ENCODE measurements at places on chromosomes 11 and 22.

DNA sequence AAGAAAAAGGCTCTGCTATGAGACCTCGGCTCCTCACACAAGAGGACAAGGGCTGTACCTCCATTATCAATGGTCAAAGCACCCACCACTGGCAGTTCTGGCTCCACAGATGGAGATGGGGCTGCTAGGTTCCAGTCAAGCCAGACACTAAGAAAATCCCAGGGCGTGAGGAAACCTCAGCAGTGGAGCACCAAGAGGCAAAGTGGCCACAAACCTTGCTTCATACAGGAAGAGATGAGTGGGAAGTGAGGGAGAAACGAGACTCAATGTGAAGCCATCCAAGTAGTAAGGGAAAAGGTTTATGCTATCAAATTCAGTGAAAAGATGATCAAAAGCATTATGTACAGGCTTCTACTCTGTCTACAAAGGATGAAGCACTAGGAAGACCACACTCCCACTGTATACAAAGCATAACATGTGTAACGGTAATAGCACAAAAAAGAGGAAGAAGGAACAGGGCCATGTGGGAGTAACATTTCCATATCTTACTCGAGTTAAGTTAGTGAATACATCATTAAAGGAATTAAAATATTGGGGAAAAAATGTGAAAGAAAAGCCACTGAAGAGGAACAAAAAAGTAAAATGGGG lies 27.0 kb downstream of the POLDIP3 start:
- DNase-seq: no peak

GRCh38 chr22:39716534-39716933 lies 146.0 kb downstream of the CACNA1I start:
- DNase-seq: no peak

DNA sequence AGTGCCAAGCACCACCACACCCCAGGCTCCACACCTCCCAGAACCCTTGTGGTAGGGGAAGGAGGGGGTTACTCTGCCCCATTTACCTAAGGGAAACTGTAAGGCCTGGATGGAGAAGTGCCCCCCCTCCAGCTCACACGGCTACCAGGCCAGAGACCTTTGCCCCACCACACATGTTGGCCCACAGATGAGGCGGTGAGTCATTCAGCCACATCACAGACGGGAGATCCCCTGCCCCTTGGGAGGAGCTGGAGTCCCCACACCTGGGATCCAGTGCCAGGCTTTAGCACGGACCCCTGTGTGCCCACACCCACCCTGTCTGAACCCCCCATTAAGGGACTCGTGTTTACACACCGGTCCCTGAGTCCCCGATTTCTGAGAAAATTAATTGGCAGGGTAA lies 24.9 kb downstream of the CDKN1C start:
- peak; percentile 10 for DNase-seq

DNA sequence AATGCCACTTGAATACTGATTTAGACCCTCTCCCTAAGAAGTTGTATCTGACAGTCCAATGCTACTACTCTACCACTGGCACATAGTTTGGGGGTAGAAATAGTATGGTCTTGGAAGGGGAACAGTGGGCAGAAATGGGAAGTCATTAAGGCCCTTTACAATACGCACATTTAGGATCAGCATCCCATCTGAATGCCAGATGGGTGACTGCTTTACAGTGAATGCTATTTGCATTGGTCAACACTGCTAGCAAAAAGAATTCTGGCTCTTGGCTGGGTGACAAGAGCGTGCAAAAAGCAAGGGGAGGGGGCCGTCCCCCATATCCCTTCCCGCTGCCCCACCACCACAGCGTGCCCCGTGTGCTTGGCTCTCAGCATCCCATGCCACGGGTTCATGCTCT lies 104.7 kb upstream of the BID start:
- no peak for DNase-seq

GRCh38 chr11:17537261-17537660 lies 7.0 kb downstream of the USH1C start:
- DNase-seq: no peak

DNA sequence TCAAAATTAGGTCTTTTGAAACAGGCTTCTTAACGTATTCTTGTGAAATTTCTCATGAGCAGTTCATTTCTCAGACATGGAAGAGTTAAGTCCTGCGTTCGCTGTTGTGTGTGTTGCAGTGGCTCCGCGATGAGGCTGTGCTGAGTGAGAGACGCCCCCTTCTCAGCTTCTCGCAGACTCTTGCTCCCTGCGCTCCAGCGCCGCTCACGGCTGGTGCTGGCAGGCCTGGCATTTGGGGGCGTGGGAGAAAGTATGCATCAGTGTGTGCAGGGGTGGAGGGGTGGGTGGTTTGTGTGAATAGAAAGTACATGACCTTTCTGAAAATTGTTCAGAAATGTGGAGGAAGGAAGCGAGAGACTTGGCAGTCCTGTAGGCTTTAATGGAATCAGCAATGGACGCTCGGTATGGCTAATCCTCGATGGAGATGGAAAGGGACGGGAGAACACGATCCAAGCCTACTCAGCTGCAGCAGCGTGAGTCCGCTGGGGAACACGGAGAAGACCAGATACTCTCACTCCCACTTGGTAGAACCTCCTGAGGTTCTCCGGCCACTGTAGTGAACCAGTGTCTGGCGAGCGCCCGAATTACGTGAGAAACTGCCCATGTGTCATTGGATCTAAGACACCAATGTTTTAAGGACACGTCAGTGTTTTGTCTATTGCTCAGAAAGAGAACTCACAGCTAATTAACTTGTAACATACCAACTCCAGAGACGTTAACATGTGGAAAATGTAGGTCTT lies 5.9 kb downstream of the TAB1 start:
- DNase-seq: peak; percentile 49

DNA sequence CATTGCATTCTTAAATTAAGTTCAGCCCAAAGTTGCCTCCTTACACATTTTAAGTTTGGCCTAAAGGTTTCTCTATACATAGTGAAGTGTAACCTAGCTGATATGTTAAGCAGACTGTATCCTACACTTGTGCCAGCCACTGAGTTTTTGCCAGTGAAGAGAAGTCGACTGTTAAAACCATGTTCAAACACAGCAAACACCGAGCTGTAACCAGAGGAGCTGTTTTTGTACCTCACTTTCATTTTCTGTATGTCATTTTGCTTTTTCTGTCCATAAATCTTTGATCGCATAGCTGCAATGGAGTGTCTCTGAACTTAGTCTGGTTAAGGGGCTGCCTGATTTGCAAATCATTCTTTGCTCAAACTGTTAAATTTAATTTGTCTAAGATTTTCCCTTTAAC lies 403.7 kb downstream of the LUZP2 start:
- no peak for DNase-seq

- DNase-seq: no peak
These were observed 283.0 kb upstream of the NARS2 start for GRCh38 chr11:78857688-78858087.

DNA sequence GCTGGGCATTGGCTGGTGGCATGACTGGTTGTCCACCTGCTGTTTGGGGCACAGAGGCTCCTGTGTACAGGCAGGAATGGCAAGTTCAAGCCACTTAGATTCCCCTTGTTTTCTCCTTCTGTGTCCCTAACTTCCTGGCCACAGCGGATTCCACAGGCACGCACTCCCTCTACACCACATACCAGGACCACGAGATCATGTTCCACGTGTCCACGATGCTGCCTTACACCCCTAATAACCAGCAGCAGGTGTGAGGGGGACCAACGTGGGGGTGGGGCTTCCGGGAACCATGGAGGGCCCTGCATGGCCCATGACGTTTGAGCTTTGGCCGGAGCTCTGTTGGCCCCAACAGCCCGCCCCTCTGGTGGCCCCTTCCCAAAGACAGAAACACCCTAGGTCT lies 7.8 kb downstream of the SIPA1 start:
- no peak for DNase-seq

GRCh38 chr11:65498977-65499712 lies at the start of gene MALAT1:
MALAT1 (plus strand) TSS chr11:65499045.
- peak; percentile 98 for DNase-seq

- no peak for DNase-seq
These were observed 1.3 kb downstream of the FAM118A start for GRCh38 chr22:45310977-45311531.

DNA sequence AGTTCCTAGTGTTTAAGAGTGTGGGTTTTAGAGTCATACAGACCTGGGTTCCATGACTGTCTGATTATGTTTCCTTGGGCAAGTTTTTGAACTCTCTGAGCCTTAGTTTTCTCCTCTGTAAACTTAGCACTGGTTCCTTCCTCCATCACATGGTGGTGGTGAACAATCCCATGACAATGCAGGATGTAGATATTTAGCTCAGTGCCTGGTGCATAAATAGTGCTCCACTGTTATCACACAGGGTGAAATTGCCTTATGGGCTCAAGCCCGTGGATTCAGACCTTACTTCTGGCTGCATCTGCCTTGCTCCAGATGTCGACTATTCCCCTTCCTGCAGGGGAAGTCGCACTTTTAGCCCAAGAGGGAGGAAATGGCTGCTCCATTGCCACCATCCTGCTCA lies 62.7 kb downstream of the LDLRAD3 start:
- DNase-seq: no peak

- DNase-seq: no peak
These were observed 130.4 kb downstream of the UVRAG start for GRCh38 chr11:75945446-75945845.

DNA sequence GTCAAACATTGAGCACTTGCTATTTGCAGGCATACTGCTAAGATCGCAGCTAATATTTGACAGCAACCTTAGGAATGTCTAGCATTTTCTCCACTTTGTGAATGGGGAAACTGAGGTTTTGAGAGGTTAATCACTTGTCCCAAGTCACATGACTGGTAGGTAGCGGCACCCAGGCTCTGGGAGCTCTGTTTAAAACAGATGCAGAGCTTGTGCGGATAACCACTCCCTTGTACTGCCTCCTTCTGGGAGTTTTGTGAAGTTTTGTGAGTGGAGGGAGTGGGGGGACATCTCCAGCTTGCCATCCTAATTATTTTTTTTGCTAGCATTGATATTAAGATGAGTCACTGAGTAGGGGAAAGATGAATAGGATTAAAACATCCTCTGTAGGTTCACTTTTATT lies 134.7 kb downstream of the GRIK4 start:
- no peak for DNase-seq

GRCh38 chr11:117600234-117600783 lies 196.7 kb downstream of the DSCAML1 start:
- DNase-seq: no peak

- peak; percentile 65 for DNase-seq
These were observed 19.7 kb upstream of the DNAJB13 start for GRCh38 chr11:73931039-73931645.

DNA sequence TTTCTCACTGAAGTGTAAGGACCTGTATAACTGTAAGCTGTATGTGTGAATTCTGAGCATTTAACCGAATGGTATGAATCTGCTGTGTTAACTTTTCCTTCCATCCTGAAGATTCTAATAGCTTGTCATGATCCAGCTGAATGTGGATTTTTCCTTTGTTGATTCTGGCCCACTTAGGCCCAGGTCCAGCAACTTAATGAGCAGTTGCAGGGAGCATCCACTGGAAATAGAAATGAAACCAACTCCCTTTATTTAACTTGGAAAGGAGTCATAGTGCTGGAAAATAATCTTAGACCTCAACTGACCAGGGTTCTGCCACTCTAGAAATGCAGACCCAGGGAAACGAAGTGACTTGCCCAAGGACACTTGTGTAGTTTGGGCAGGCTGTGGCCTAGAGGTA lies 142.3 kb upstream of the MTNR1B start:
- DNase-seq: no peak

DNA sequence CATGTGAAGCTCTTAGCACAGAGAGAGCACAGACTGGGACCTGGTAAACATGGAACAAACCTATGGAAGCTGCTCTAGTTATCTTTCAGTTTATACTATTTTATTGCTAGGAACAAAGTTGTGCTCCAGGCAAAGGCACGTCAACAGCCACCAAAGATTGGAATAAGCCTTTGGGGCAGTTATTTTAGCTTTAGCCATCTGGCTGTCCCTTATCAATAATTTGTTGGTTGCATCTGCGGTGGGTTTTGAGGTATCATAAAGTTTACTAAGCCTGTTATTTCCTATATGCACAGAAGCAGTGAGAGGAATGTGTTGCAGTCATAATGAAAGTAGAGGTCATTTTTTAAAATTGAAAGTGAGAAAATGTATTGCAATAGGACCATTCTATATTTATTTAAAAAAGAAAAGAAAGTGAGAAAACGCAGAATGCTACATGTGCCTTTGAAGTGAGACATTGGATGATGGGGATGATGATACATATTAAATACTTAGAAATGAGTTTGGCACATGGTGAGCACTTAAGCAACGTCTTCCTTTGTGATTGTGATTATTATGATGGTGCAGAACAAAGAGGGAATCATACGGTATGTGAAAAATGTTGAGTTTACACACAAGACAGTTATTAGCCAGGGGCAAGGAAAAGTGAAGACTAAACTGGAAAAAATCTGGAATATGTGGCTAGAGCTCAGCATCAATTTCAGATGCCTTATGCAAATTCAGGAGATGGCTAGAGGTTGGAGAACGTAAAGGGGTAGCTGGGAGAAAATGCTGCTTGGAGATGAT lies 58.3 kb downstream of the PRR5L start:
- DNase-seq: peak; percentile 96

DNA sequence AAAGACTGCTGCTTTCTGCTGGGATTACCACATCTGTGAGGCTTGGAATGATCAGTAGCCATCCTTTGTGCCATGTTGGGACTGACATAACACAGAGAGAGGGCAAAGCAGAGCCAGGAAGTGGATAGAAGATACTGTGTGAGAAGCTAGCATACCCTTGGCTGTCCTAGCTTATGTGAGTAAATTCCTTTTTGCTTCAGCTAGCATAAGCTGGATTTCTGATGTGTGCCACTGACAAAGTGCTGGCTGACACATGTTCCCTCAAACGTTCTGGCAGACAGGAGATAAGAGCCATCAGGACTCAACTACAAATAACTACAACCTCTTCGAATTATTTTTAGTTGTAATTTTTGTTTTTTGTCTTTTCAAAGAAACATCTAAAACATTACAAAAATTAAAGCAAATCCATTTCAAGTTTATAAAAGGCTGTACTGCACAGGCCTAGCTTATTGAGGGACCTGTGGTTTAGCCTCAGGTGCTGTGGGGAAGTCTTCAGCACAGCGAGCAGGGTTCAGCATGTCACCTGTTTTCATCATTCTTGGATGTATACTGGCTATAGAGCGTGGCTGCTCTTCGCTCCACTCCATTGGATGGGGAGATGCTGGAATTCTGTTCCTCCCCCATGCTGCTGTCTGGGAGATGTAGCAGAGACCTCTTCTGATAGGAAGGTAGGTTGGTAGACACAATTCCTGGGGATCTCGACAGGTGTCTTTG lies 120.9 kb downstream of the SWAP70 start:
- peak; percentile 61 for DNase-seq

GRCh38 chr11:20623252-20623651 lies 23.8 kb downstream of the SLC6A5 start:
- DNase-seq: no peak

DNA sequence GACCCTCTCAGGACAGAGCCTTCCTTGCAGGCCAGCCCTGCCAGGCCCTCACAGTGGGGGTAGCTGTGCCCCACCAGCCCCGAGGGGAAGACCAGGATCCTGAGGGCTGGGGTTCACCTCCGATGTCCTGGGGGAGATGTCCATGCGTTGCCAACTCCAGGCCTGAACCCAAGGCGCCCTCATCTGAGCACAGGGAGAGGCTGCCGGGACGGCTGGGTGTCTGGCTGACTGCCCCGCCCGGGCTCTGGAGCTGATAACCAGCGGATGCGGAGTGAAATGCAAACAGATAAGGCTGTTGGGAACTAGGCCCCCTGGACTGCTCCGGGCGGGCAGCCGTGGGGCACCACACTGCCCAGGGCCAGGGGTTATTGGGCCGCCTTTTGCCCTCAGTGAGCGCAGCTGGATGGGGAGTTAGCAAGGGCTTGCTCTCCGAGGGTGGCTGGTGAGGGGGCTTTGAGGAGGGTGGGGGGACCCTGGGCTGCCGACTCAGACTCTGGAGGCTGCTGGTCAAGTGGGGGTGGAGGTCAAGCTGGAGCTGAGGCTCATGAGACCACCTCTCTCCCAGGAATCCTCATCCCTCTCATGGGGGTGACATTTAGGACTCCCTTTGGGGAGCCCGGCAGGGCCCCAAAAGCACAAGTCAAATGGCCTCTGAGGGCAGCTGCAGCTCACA lies 5.6 kb upstream of the MUC6 start:
- DNase-seq: no peak
